Spinal cord (tissue), 10 donors: ENCODE measurements at places on chromosomes 7 and 10. TPM values are rescaled to one million over a fixed set of nuclear protein-coding genes. Genes with fewer than 3 reads are reported as not detected.

CALY gene
- total RNA-seq: 15.9 TPM

PTPRZ1 gene
- 138 TPM for total RNA-seq

PRKAG2 gene
- 46.1 TPM for total RNA-seq

NKX1-2 gene
- 0.79 TPM for total RNA-seq

DNA sequence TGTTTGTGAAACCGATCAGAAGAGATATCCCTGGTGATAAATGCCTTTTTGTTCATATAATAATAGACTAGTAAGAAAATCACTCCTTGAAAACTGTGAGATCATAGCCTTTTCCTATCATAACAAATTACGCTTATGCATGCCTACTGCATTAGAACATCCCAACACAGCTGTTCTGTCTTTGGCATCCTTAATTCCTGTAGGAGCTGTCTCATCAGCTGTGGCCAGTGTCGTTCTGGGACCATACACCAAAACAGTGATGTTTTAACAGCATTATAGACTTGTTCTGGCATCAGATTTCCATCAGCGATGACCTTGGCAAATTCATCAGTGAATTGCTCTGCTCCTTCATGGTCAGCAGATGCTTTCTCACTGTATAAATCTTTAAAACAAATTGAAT, 423.6 kb upstream of the LRGUK start:
- H3K27ac ChIP-seq: no peak overlapping the region
- H3K36me3 ChIP-seq: no peaks in the 10 kb centered on the region
- no peak for DNase-seq

- H3K4me1 ChIP-seq: no peaks in the 10 kb centered on the region
- H3K27me3 ChIP-seq: no peaks in the 10 kb centered on the region
Measured at GRCh38 chr10:80718024-80718423, 180.3 kb downstream of the SH2D4B start.

GRCh38 chr10:70317272-70317942, 33.6 kb upstream of the NPFFR1 start:
- H3K36me3 ChIP-seq: peaks cover 9% of the 10 kb centered on the region
- no peak for DNase-seq
- no peak overlapping the region for H3K4me3 ChIP-seq
- H3K27ac ChIP-seq: no peak overlapping the region
- H3K27me3 ChIP-seq: no peaks in the 10 kb centered on the region

GRCh38 chr10:114629824-114630730, 28.0 kb downstream of the ABLIM1 start:
- H3K36me3 ChIP-seq: no peaks in the 10 kb centered on the region
- H3K4me3 ChIP-seq: no peak overlapping the region
- DNase-seq: no peak

- H3K36me3 ChIP-seq: peaks cover 76% of the 10 kb centered on the region
- H3K27ac ChIP-seq: no peak overlapping the region
- H3K4me3 ChIP-seq: no peak overlapping the region
- no peaks in the 10 kb centered on the region for H3K4me1 ChIP-seq
- no peak for DNase-seq
Measured at GRCh38 chr10:132918617-132919373, 23.6 kb downstream of the CFAP46 start.

DNA sequence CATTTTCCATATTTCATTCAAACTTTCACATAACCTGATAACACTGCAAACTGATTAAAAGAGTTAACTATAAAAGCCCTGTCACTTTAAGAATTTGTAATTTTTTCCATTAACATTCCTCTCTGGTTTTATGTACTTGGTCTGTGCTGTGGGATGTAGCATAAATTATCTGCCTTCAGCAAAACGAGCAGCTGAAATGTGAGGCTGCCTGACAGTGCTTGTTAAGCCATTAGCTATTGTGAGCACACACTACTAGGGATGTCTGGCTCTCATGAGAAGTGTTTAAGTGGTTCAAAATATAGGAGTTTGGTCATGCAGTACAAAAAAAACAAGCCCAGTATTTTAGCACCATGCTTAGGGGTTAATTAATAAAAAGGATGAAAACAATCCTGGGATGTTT, 63.0 kb downstream of the HOXA1 start:
- H3K4me1 ChIP-seq: peaks cover 4% of the 10 kb centered on the region
- no peak overlapping the region for H3K4me3 ChIP-seq
- DNase-seq: peak; percentile 83
- no peaks in the 10 kb centered on the region for H3K36me3 ChIP-seq

DNA sequence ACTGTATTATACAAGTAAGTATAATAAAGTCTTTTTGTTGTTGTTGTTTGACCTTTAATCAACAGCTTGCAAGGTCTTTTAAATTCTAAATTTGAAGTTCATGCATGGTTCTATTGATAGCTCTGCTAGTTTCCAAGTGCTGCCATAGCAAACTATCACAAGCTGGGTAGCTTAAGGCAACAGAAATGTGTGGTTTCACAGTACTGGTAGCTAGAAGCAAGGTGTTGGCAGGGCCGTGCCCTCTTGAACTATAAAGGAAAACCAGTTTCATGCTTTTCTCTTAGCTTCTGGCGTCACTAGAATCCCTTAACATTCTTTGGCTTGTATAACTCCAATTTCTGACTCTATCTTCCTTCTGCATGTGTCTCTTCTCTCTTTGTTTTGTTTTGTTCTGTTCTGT, 1021.9 kb upstream of the AUTS2 start:
- H3K27ac ChIP-seq: no peak overlapping the region
- H3K27me3 ChIP-seq: peaks cover 2% of the 10 kb centered on the region
- no peaks in the 10 kb centered on the region for H3K36me3 ChIP-seq
- DNase-seq: no peak
- H3K4me3 ChIP-seq: no peak overlapping the region

DNA sequence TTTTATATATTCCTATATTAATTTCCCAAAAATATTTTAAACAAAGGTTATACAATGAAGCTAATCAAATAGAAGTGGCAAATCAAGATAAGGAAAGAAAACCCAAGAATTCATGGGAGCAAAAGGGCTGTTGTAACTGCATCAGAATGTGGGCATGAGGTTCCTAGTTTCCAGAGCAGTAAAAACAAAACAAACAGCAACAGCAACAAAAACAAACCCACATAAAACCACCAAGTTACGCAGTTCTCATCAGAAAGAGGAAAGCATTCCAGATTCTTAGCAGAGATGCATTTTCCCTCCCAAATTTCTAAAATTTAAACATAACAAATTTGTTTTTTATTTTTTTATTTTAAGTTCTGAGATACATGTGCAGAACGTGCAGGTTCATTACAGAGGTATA, 34.8 kb upstream of the MSMB start:
- H3K4me1 ChIP-seq: no peaks in the 10 kb centered on the region
- no peak overlapping the region for H3K27ac ChIP-seq
- DNase-seq: no peak
- H3K36me3 ChIP-seq: no peaks in the 10 kb centered on the region
- H3K4me3 ChIP-seq: no peak overlapping the region

DNA sequence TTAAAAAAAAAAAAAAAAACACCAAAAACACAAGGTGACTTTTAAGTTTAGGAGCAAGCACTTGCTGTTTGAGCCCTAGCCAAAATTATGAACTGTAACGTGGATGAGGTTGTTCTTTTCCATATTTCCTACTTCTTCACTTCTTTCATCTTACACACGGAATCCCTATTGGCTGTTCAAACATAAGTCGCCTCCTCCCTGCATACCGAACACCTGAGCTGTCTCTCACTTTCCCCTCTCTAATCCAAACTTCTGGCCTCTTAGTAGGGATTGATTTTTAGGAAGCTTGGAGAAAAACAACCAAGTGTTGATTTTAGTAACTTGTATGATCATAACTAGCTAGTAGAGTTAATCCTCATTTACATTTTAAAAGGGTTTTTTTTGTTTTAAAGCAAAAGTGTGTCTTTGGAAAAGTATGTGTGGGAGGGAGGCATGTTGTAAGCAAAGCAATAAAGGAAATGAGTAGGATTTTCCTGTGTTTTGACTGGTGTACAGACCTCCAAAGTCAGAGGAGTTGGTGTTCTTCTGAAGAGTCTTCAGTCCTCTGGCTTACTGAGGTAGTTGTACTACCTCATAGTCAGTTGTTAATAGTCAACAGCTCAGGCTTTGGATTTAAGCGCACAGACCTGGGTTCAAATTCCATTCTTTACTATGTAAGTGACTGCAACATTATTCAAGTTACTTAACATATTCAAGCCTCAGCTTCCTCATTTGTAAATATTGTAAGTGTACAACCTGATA, 39.3 kb downstream of the RABGEF1 start:
- no peak overlapping the region for H3K4me3 ChIP-seq
- H3K27ac ChIP-seq: no peak overlapping the region
- H3K27me3 ChIP-seq: no peaks in the 10 kb centered on the region
- no peak for DNase-seq
- peaks cover 28% of the 10 kb centered on the region for H3K36me3 ChIP-seq
- no peaks in the 10 kb centered on the region for H3K4me1 ChIP-seq

DNA sequence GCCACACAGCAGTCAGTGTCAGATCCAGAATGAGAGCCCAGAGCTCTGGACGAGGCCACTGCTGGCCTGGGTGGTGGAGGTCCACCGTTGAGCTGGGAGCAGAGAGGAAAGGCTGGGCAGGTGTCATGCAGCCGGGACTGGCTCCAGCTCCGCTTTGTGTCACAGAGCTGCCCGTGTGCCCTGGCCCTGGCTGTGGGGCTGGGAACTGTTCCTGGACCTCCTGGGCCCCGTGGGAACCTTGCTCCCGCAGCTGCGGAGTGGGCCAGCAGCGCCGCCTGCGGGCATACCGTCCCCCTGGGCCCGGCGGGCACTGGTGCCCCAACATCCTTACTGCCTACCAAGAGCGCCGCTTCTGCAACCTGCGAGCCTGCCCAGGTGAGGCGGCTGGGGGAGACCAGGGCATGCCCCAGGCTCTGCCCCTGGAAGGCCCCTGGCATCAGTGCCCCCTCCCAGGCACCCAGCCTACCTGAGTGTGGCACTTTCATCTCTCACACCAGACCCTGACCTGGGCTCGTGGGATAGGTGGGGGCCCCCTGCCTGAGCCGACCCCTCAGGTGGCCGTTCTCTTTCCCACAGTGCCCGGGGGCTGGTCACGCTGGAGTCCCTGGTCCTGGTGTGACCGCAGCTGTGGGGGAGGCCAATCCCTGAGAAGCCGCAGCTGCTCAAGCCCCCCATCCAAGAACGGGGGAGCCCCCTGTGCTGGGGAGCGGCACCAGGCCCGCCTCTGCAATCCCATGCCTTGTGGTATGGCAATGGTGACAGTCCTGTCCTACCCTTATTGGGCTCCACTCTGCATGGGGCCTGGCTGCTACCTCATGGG, 18.8 kb upstream of the ZNF862 start:
- H3K4me3 ChIP-seq: no peak overlapping the region
- H3K36me3 ChIP-seq: peaks cover 29% of the 10 kb centered on the region
- no peak for DNase-seq
- no peaks in the 10 kb centered on the region for H3K27me3 ChIP-seq

DNA sequence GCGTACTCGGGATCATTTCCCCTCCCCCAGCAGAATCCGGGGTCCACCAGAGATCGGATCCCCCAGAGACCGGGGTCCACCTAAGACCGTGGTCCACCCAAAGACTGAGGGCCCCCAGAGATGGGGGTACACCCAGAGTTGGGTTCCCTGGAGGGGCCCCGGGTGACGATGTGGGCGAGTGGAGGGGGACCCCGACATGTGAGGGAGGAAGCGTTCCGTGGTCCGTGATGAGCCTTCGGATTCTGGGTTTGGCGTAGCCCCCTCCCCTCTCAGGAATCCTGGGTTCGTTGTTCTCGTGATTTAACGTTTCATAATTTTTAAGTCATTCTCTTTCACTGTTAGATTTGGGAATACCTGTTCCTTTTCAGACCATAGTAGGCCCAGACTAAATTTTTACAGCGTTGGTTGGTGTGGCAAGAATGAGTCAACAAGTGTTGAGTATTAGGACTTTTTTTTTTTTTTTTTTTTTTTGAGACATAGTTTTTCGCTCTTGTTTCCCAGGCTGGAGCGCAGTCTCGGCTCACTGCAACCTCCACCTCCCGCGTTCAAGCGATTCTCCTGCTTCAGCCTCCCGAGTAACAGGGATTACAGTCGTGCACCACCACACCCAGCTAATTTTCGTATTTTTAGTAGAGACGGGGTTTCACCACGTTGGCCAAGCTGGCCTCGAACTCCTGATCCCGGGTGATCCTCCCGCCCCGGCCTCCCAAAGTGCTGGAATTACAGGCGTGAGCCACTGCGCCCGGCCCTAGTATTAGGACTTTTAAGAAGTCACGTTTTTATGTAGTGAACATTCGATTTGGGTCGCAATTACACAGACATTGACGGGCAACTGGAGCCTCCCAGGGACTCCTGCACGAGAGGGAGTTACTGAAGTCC, 672 bp downstream of the GTPBP4 start:
- H3K27me3 ChIP-seq: no peaks in the 10 kb centered on the region
- peak overlapping the region; percentile 67 for H3K27ac ChIP-seq
- peak overlapping the region; percentile 94 for H3K4me3 ChIP-seq
- H3K36me3 ChIP-seq: peaks cover 10% of the 10 kb centered on the region
- H3K4me1 ChIP-seq: peaks cover 19% of the 10 kb centered on the region
- DNase-seq: no peak
